ENCODE measurements at places on chromosomes 12 and 14.

DNA sequence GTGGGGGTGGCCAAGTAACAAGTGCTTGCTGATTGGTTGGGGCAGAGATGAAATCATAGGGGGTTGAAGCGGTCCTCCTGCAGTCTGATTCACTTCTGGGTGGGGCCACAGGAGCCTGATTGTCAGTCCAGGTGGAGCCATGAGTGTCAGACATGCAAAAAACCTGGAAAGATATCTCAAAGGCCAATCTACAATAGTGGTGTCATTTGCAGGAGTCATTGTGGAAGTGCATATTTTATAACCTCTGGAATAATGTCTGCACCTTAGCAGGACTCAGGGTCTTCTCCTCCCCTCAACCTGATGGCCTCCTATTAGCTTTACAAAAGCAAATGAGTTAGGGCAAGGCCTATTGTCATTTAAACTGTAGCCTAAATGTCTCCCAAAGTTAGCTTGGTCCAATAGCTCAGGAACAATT, 241.4 kb downstream of the NUAK1 start:
- DNase-seq = no peak

- DNase-seq = no peak
Measured at GRCh38 chr12:74903522-74903921, 306.1 kb downstream of the KCNC2 start.

DNA sequence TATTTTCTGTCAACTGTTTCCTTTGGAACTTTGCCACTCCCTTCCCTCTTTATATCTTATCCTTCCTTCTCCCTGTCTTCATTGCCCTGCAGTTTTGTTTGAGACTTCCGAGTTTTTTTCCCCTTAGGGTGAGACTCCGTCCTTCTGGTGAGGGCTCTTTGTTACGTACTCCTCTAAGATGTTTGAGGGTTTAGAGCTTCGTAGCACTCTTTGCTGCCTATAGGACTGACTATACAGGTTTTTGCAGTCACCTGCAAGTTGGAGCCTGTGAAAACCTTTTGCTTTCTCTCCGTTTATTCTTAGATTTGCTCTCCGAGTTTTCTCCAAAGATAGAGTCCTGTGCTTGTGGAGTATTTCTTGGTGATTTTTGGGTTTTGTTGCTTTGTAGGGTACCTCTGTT, 41.7 kb upstream of the MYRFL start:
- DNase-seq = no peak

DNA sequence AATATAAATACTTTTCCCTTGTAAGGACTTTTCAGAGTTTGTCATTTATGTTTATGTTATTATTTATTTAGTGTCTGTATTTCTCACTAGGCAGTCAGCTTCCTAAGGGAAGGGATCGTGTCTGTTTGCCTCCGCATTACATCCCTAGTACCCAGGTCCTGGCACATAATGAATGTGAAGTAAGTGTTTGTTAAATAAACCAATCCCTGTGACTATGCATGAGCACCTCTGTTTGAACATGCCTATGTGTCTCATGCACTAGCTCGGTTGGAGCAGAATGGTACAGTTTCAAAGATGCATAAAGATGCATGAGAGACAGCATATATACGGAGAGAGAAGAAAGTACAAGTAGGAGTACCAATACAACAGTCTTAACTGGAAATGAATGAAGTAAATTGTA, 99.3 kb downstream of the KIF21A start:
- no peak for DNase-seq

- DNase-seq = no peak
Measured at GRCh38 chr14:69848903-69849391, 30.3 kb upstream of the SMOC1 start.

GRCh38 chr14:82501554-82501953, 967.9 kb upstream of the SEL1L start:
- no peak for DNase-seq

GRCh38 chr12:79615596-79616560, 74.9 kb downstream of the PAWR start:
- DNase-seq = no peak

DNA sequence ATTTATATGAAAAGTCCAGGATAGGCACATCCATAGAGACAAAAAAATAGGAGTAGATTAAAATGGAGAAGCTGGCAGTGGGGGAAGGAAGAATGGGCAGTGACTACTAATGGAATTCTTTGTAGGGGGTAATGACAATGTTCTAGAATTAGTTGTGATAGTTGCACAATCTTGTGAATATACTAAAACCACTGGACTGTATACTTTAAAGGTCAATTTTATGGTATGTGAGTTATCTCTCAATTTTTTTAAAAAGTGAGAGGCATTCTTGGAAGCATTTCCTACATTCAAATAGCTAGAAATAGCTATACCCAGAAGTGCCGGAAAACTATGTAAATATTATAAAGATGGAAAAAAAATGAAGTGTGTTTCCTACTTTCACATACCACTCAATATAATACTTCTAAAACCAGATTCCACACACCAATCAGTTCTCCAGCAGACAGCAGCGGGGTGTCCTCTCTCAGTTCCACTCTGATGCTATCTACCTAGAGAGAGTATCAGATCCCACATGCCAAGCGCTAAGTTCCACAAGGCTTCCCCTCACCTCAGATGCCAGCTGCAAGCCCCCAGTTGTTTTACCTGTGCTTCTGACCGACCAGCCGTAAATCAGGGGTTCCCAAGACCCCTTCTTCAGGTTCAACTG, 41.7 kb upstream of the NID2 start:
- no peak for DNase-seq

GRCh38 chr12:89486264-89486663, 38.3 kb downstream of the GALNT4 start:
- DNase-seq = no peak

DNA sequence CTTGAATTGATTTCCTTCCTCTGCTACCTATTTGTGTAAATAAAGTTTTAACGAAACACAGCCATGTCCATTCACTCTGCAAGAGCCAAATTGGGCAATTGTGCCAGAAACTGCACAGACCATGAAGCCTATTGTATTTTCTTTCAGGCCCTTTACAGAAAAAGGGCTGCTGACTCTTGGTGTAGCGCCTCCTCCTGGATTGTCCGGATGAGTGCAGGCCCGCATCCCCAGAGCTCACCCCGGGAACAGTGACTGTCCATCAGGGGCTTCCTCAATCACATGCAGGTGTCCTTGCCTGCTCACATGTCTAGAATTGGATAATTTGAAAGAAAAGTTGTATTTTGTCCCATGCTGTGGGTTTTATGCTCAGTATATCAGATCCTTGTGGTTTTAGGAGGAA, 1282.2 kb downstream of the AACS start:
- no peak for DNase-seq

DNA sequence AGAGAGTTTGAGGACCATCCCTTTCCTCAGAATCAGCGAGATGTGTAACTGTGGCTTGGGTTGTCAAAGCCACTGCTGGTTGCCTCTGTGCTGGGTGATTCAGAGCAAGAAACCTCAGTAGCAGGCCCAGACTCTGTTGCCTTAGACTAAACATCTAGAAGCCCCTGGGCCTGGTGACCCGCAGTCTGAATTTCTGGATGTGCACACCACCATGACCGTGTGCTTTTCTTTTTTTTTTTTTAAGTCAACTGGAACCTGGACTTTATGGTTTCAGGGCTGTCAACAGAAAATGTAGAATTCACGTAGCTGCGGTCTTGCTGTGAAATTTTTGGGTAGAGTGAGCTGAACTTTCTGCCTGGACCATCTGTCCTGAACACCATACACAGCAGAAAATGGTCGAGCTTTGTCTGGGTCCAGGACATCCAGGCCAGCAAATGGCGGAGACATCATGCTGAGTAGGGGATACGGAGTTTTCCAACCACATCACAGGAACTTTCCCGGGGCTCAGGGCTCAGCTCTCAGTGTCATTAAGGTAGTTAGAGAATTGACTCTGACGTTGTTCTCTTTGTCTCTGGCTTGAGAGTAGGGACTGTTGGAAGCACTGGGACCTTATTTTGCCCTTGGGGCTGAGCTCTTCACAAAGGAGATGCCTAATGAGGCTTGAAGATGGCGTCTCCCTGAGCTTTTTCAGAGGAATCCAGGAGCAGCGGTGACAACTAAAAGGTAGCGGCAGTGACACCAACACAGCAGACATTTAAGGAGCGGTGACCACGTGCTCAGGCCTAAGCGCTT, 23.0 kb upstream of the BATF start:
- DNase-seq = no peak

- no peak for DNase-seq
Measured at GRCh38 chr12:93060666-93061472, 131.8 kb upstream of the EEA1 start.

DNA sequence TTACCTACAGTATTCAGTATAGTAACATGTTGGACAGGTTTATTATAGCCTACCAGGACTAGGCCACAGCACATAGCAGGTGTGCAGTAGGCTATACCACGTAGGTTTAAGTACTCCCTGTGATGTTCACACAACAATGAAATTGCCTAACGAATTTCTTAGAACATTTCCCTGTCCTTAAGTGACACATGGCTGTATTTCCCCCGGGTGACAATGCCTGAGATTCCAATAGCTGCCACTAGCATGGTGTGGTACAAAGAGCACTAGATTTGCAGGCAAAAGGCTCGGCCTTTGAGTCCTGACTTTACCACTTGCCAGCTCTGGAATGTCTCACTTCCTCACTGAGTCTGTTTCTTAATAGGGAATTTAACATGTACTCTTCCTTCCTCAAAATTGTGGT, 19.7 kb downstream of the PTPN21 start:
- DNase-seq = no peak

DNA sequence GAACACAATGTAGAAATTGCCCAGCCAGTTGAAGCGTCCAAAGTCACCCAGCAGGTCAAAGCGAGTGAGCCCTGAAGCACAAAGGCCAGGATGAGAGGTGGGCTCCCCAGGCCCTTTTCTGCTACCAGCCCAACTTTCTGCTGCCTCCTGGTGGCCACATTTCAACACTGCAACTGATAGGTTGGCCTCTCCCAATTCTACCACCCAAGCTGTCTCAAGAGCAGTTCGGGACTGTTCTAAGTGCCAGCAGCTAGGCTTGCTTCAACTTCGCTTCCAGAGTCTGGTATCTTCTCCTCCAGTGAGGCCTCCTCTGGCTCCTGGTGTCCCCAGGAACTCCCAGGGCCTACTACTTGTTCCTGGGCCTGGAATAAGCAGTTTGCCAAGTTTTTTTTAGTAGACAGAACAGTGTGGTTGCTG, 3.4 kb upstream of the DHH start:
- DNase-seq = peak; percentile 71

DNA sequence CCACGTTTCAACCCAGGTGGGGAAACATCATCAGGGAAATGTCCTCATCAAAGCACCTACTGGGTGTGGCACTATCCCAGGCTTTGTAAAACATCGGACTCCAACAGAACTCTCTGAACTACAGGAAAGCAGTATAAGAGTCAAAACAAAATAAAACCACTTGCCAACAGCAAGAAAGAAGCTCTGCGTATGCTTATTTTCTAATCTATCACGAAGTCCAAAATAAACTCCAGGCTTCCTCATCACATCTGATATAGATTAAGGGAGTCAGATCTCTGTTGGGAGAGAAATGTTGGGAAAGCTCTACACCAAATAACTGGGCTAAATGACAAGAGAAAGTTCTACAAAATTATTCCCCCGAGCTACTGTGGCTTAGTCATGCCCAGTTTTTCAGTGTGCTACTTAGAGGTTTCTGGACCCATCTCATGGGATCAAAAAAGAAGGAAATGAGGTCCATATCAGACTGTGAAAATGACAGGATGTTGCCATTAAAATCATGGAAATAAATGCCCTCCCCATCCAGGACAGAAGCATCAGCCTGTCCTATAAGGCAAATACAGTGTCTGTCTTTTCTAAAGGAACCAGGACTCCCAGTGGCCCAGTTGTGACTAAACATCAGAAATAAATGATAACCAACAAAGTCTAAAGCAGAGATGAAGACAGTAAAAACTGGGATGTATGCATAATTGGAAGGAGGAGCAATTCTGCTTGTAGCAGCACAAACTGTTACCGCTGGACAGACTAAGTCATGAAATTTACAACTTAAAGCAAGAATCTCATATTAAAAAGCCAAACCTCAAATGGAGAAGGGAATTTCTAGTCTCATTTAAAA, 149.5 kb downstream of the STXBP6 start:
- no peak for DNase-seq

DNA sequence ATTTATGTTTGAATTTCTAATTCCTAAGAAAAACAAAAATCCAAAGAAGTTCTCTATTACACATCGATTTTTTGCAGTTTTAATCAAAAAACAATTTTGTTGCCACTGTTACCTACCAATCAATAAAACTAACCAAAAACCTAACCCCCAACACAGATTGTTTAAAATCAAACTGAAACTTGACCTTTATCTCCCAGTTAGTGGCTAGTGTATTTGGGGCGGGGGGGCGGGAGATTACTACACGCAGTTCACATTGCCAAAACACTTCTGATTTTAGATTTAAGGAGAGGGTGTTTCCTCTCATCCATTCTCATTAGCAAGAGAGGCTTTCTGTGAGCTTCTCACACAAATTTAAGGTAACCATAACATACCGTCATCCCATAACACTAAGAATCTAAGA, 6.4 kb downstream of the CDC42BPB start:
- no peak for DNase-seq

DNA sequence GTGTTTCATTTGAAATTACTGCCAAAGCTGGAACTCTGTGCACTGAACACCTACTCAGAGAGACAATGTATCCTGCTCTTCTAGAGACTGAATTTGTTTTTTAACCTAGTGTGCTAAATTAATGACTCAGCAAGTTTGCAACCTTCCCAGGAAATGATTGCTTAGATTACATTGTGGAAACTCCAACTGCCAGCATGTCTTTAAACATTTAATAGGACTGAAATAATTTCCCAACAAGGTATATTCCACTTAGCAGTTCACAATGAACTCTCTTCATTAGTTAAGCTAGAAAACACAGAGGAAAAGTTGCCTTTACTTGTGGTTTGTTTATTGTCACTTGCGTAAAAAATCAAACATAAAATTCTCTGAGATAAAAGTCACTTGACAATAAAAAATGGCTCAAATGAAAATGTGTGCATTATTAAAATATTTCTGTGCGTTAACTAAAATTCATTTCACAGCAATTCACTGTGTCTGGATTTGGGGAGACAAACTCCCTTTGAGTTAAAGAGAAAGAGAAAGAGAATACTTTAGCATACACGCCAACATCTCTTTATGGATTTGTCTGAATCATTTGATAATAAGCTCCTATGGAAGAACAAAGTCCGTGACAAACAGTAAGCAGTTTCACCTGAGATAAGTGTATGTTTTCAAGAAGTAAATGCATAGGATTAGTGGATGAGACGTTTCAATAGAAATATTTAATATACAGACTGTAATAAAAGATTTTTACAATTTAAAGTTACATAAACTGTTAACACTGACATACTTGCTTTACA, 284.0 kb downstream of the PRKD1 start:
- DNase-seq = no peak

- no peak for DNase-seq
Measured at GRCh38 chr14:77458249-77458950, 507 bp downstream of the AHSA1 start.

GRCh38 chr12:78156751-78157150, 326.1 kb downstream of the NAV3 start:
- DNase-seq = no peak

DNA sequence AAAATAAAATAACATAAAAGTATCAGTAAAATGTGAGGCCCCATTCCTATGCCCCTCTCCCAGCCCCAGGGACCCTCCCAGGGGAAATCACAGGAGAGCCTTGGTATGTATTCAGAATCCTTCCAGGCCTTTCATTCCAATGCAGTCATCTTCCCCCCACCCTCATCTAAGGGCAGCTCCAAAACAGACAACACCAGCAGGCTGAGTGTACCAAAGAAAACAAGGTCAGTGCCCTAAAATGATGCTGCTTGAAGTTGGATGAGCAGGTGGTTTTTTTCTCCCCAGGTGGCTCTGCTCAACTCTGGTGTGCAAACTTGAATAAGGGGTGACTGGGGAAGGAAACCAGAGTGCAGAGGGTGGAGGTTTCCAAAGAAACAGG, 56.2 kb downstream of the TSPAN9 start:
- DNase-seq = no peak

Measured in posterior cingulate gyrus (tissue), 11 donors.